ENCODE measurements at places on chromosomes 1 and 21.

GRCh38 chr1:32786856-32787255, 30.3 kb downstream of the YARS1 start:
- DNase-seq, result no peak

DNA sequence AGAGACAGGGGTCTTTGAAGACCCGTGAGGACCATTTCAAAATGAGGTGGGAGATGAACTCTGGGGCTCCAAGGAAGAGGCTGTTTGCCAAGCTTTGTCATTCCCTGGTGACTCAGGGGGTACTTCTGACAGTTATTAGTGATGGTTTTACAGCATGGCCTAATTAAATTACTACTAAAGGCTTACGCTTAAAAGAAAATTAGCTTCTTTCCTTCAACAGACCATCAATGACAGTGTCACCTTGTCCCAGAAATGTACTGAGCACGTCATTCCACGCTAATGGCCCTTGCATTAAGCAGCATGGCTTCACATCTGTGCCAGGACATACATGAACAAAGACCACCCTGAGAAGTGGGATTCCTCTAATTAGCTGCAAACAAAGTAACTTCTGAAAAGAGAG, 5.1 kb upstream of the UTS2 start:
- no peak for DNase-seq

- no peak for DNase-seq
Measured at GRCh38 chr1:119380983-119381662, 12.5 kb downstream of the HAO2 start.

- no peak for DNase-seq
Measured at GRCh38 chr1:15465674-15466073, 9.1 kb downstream of the CELA2A start.

DNA sequence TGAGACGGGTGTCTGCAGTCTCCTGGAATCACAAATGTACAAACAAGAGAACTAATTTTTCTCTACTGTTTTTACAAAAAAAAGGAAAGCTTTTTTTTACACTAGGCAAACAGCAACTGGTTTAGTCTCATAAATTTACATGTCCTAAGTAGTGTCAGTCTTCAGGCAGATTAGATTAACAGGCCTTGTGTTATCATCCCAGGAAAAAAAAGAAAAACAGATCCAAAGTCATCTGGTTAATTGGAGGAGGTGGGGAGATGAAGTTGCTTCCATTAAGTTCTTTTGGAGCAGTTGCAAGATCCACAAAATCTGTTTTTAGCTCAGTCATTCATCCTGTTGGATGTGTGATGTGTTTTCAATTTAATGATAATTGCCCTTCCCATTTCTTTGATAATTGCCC, 363.5 kb upstream of the ADGRL2 start:
- DNase-seq, result no peak

GRCh38 chr1:200917291-200917817, 22.7 kb downstream of the INAVA start:
- no peak for DNase-seq

- no peak for DNase-seq
Measured at GRCh38 chr1:119510046-119510445, 3.0 kb downstream of the HSD3B1 start.

DNA sequence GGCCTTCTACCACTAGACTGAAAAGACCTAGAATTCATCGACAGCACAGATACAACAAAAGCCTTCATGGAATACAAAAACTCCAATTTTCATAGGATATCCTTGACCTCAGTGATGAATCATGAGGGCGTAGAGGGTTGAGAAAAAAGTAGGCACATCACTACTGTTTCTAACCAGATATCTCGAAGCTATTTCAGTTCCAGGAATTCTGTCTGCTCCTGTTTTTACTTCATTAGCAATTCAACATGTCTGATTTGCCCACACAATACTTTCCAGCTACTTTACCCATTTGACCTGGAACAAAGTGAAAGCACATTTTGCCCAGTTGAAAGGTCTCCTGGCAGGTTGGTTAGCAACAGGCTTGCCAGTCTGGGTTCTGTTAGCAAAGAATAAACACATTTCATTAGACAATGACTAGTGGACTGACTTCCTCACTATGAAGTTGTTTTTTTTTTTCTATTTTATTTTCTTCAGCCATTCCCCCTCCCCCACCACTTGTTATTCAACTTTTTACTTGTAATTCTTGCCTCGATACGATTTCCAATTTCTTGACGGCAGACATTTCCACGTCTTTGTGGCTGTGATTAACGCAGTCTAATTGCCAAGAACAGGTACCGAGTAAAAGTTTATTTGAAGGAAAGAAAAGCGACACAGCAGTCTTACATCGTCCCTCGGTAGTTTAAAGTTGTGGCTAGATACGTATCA, 4.0 kb upstream of the ZBTB18 start:
- DNase-seq, result no peak

GRCh38 chr1:8846263-8846662, 28.8 kb upstream of the RERE start:
- no peak for DNase-seq

GRCh38 chr1:81703391-81703755, 97.4 kb upstream of the ADGRL2 start:
- no peak for DNase-seq

DNA sequence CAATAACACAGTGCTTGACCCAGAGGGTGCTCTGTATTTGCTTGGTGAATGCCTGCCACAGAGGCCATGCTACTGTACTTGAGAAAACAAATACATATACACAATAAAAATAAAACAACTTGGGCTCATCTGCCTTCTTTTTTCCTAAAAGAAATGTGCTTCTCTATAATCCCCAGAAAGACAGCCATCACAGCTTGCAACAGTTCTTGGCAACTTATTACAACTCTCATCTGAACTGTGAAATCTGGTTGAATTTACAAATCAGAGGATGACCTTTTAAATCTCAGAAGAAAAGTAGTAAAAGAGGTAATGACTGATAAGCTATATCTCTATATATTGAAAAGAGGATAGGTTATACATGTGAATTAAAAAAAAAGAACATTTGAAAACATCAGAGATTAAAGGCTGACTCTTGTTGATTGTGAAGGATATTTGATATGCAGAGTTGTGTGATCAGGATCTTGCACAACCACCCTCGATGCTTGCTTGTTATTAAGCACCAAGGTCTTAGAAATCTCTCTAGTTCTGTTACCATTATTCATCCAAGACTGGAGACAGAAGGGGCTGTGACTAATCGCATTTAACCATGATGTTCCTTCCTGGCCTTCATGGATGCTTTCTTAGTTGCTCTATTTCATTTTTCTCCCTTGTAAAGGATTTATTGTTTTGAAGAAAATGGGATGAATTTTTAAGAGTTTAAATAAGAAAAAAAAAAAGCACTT, 213.4 kb downstream of the APP start:
- DNase-seq, result no peak

- DNase-seq, result no peak
Measured at GRCh38 chr1:43985984-43986595, 5.3 kb upstream of the CCDC24 start.

- DNase-seq, result no peak
Measured at GRCh38 chr1:23394181-23394580, 24.5 kb upstream of the ZNF436 start.

- DNase-seq, result no peak
Measured at GRCh38 chr1:14937288-14937949, 216.1 kb upstream of the TMEM51 start.

DNA sequence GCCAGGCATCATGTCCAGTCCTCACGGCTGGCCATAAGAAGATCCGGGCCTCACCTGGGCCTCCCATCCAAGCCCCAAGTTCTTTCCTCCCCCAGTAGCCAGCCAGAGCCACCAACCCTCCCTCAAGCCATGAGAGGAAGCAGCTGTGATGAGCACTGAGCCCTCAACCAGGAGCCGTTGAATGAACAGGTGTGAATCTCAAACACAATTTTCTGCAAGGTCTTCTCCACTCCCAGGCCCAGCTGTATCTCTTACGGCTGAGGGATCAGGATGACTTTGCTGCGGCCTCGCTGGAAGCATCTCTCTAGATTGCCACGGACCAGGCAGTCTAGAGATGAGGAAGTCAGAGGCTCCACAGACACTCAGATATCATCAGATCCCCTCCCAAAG, 9.8 kb upstream of the CLDN14 start:
- DNase-seq, result no peak

DNA sequence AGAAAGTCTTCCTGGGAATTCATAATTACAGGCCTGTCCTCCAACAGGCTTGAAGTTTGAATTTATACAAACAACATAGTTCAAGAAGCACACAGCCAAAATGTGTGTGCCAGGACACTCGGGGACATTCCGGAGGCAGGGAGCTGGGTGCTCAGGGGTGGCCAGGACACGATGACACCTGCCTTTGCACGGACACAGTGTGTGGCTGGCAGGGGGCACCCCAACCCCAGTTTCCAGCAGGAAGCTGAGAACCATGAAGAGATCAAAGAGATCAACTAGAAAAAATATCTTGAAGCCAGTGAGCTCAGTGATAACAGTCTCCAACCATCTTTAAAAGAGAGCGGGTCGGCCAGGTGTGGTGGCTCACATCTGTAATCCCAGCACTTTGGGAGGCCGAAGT, 32.5 kb upstream of the TRAPPC10 start:
- DNase-seq, result no peak

- no peak for DNase-seq
Measured at GRCh38 chr1:182847105-182847504, 8.0 kb downstream of the DHX9 start.

DNA sequence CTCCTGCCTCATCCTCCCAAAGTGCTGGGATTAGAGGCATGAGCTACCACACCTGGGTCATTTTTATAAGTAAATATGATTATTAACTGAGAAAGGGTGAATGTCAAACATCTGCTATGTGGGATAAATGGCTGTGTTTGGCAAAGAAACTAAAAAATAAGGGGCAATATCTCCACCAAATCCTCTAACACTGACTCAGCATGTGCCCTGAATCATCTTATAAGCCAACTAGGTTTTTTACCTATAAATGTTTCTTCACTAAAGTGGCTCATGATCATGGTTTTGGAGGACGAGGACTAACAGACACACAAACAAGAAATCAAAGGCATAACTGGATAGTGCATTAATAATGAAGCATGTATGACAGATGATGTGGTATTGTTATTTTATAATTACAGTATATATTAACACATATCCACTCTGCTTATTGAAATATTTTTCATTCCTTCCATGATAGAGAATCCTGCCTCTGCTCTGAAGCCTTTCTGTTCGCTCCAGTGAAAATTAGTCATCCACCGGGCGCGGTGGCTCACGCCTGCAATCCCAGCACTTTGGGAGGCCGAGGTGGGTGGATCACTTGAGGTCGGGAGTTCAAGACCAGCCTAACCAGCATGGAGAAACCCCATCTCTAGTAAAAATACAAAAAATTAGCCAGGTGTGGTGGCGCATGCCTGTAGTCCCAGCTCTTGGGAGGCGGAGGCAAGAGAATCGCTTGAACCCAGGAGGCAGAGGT, 11.7 kb upstream of the ARHGAP29 start:
- DNase-seq, result no peak

GRCh38 chr1:95954585-95954984, 720.6 kb downstream of the RWDD3 start:
- no peak for DNase-seq

- peak; percentile 43 for DNase-seq
Measured at GRCh38 chr1:92481971-92482664, 4.6 kb downstream of the GFI1 start.

Data from GM23338 (cell line).